ENCODE measurements at places on chromosomes 1 and 21.
A peak's percentile ranks its signal among the peaks of the same experiment; 100 is the strongest.

GRCh38 chr1:77605246-77606026, 77.0 kb downstream of the ZZZ3 start:
- DNase-seq: no peak

DNA sequence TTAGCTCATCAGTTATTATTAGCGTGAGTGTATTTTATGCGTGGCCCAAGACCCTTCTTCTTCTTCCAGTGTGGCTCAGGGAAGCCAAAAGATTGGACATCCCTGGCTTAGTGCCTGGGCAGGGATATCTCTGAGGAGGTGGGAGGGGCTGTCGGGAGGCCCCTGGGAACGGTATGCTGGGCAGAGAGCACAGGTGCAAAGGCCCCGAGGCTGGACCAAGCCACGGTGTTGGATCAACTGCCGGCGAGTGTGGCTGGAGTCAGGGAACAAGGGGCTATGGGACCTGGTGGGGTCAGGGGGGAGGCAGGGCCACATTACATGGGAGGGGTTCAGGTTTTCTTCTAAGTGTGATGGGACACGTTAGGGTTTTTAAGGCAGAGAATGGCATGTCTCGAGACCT, 62.7 kb downstream of the FHAD1 start:
- DNase-seq: no peak

- DNase-seq: no peak
Measured at GRCh38 chr21:34330055-34330454, 33.8 kb upstream of the KCNE2 start.

- peak; percentile 60 for DNase-seq
Measured at GRCh38 chr1:244833734-244834542, 1.5 kb upstream of the COX20 start.

DNA sequence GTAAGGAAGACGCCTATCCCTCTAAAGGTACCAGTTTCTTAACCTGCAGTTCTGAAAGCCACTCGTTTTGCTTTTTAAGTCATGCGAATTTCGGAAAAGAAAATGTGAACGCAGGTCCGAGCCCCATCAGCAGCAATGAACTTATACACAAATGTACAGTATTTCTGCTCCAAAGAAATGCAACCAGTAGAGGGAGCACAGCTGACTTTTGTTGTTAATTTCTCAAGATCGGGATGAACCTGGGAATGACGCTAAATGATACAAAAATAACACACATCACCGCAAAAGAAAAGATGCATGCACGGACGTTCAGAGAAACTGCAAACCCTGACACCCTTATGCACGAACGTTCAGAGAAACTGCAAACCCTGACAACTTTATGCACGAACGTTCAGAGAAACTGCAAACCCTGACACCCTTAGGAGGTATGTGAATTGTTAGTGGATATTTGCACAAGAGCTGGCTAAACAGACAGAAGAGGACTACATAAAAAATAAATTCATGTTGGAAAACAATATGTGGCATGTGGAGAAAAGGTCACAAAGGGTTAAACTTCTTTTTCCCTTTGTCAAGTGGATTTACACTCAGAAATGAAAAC, 3.5 kb upstream of the TIAM1 start:
- peak; percentile 39 for DNase-seq

- DNase-seq: no peak
Measured at GRCh38 chr1:47812904-47813514, 184.2 kb downstream of the TRABD2B start.

DNA sequence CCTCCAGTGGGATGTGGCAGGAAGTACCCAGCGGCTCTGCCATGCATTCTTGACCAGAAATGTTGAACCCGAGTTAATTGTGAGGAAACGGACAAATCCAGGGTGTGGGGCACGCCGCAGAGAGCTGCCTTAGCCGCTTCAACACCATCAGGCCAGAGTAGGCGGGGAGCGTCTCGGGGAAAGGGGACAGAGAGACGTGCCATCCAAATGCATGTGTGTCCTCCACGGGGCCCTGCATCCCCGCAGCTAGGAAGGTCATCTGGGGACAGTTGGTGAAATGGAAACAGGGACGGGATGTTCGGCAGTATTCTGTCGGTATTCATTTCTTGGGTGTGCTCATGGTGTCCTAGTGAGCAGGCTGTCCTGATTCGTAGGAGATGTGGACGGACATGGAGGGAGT, 59.1 kb upstream of the TRAPPC10 start:
- DNase-seq: no peak

DNA sequence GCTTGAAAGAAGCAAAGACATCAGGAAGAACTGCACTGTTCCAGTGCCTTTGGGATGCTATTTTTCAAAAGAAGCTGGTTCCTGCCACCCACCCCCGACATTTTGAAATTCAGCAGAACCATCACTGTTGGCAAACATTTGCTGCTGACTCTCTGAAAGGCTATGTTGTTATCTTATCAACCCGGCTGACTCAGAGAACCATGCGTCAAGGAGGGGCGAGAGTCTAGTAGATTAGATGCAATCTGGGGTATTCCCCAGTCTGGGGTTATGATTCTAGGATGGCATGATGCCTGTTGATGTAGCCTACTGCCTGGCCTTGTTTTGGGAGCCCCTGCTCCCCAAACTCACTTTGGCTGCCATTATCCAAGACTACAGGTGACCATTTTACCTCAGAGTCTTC, 267.8 kb upstream of the RUNX1 start:
- DNase-seq: no peak

DNA sequence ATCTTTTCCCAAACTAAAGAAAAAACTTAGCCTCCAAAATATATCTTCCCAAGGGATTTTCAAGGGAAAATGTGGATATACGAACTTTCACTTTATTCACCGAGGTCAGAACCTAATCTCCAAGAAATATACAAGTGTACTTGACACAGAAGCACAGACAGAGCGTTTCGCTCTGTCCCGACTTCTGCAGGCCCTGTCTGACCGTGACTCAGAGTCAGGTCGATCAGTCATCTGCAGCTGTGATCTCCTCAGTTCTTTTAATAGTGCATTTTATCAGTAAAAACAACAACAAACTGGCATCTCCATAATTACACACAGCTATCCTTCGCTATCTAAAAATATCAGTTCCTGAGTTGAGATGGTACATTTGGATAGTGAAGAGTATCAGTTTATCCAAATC, 226.6 kb downstream of the TM2D1 start:
- DNase-seq: no peak

DNA sequence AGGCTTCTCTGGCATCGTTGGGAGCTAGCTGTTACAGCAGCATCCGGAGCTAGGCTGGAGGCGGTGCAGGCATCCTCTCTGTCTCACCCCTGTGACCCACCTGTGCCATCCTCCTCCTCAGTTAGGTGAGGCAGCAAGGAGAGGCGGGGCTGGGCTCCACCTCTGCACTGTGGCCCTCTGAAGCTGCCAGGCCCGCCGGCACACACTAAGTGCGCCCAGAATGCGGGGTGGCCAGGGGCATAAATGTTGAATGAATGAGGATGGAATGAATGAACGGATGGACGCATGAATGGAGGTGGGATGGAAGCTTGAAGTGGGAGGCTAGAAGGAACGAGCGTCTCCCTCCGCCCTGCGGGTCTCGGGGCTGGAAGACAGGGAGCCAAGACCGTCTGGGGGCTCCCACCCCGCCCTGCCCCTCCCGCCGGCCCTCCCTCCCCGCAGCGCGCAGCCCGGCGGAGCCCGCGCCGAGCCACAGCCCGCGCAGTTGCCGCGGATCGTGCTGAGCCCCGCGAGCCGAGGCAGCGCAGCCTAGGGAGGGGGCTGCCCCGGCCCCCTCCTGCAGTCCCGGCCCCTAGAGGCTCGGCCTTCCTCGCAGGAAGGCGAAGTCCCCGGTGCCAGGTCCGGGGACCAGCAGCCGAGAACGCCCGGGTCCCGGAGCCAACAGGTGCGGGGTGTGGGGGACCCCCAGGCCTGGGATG, at the start of gene HCRTR1:
HCRTR1 (plus strand) TSS at position 472 of the 698 bp plus-strand sequence. CDS start 1,504 bp downstream, outside the sequence.
- no peak for DNase-seq

DNA sequence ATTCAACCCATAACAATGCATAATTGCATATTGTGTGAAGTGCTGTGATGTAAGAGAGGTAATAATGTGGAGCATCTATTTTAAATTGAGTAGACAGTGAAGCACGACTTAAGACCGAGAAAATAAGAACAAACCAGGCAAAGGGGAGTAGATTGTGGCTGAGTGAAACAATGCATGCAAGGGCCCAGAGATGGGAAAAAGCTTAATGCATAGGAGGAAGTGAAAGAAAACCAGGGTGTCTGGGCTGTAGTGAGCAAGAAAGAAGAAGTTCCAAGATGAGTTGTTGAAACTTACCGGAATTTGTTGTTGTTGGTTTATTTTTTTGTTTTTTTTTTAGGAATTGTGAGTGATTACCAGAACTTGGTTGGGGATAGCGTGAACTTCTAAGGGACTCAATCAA, 104.7 kb downstream of the SNX7 start:
- no peak for DNase-seq

DNA sequence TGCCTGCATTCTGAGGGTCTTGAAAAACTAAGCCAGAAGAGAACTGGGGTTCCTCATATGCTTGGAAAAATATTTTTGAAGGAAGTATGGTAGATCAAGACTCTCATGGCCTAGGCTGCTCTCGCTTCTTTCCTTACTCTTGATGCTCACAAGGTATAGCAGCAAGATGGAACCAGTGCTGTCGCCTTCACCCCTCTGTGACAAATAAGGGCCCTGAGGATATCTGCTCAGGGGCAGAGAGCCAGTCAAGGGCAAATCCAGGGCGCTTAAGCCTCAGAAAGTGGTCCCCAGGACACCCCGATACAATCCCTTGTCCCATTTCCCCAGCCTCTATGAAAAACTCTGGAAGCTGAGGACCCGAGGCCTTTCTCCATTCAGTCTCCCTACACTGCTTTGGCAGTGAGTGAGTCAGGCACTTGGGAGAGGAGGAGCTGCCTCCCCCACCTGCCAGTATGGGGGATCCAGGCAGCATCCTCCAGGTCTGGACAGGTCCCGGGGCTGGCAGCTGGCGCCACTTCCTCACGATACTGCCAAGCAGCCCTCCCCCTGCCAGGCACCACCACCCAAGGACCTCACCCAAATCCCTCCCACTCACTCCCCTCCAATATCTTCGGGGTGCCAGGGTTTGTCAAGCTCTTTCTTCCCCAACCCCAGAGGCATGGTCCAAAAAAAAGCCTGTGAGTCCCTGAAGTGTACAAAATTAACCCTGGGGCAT, 1.3 kb downstream of the IGSF9 start:
- no peak for DNase-seq

DNA sequence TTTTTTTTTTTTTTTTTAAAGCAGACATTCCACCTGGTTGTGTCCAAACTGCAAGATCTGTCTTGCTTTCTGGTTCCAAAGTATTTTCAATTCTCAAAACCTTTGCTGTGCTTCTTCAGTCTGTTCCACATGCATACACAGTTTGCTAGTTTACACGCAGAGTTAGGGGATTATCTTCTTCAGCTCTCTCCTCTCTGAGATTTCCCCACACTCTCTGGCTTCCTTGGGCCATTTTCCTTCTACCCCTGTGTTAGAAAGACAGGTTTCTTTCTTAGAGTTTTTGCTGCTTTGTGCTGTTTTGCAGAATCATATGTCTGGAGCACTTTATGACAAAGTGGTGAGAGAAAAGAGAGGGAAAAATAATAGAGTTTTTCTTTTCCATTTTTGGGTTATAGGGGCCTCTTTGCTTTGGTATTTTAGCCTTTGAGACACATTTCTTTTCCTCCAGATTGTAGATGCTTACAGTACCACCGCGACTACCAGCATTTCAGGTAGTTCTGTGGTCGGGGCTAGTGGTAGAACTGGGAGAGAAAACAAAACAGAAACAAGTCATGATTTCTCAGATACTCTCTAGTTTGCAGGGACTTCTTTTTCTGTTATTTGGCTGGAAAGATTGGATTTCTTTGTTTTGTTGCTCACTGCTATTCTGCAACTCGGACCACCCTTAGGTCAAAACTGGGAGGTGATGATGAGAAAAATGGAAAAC, 66.3 kb downstream of the RABGAP1L start:
- no peak for DNase-seq

DNA sequence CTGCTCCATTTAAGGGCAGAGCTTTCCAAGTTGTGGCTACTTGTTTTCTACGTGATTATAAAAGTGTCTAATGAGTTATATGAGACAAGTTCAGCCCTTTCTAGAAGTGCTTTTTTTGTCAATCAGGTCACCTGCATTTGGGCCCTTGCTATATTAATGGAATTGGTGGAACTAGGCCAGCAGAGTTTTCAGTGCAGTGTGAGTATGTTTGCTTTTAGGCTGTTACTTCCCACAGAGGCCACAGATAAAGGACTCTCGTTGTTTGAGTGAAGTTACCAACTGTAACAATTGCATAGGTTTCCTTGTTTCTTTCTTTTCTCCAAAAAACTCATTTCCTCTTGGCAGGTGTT, 10.9 kb downstream of the SMAP2 start:
- no peak for DNase-seq

- no peak for DNase-seq
Measured at GRCh38 chr1:68202239-68202832, 30.0 kb downstream of the WLS start.

DNA sequence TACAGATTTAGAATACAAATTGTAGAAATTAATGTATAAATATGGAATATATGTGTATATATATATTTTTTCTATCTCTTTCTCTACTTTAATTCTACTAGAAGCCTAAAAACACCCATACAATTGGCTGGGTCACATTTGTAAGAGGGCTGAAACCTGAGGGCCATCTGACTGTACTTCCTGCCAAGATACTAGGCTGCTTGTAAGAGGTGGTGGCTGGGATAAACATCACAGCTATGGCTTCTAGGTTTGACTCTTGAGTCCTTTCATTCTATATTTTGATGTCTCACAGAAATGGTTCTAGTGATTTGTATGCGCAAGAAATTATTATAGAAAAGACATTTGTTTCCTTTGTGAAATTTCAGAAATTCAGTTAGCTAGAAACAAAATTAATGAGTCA, 1155.2 kb upstream of the B3GALT2 start:
- peak; percentile 69 for DNase-seq

DNA sequence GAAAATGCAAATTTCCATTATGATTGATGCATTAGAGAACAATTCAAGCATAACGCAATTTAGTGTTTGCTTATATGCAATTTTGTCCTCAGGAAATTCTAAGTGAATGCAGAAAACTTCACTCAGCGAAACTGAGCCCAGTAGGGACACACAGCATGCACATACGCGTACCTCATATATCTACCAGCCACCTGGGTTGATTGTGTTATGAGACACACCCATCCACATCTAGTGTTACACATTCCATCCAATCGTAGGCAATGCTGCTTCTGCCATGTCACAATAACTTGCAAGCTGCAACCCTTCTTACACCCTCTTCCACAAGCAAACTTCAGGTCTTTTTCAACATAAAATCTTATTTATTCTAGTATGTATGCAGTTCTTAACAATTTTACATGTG, 312.9 kb downstream of the HHAT start:
- DNase-seq: no peak

All from NCI-H524 (cell line).